ENCODE measurements at places on chromosomes 12 and 14. TPM values are rescaled to one million over a fixed set of nuclear protein-coding genes. Genes with fewer than 3 reads are reported as not detected.

DNA sequence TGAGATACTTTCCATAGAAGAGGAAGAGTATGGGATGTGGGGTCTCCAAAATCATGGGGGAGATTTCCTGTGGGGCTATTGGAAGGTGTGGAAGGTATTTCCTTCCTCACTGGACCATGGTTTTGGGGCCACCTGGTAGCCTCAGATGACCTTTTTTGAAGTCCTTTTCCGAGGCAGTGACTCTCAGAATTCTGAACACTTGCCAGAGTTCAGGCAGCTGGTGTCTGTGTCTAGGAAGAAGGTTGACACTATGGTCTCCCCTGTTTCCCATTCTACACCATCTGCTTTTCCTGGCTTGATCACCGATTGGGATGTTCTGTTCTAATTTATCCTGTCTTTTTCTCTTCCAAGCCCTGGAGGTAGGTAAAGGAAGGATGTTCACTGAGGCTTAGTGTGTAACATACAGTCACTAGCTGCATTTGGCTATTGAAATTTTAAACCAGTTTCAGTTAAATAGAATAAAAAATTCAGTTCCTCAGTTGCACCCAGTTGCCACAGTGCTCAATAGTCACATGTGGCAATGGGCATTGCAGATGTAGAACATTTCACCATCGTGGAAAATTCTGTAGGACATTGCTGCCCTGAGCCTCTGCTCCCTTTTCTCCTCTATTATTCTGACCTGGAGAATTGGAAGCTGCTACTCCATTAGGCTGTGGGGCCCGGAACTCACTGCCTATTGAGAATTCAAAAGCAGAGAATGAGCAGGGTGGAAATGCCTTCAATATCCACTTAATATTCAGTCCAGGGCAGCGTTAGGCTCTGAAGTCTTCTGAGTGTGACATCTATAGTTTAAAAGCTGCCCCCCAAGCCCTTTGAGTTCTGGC is 11.0 kb upstream of the PLEKHG3 start:
- no peak for DNase-seq

Gene KDM5A
- total RNA-seq, result 19.3 TPM

- DNase-seq, result no peak
These were observed 7.2 kb upstream of the DICER1 start for GRCh38 chr14:95164506-95164905.

Gene SMIM41
- 3.2 TPM for total RNA-seq

- no peak for DNase-seq
These were observed 37.7 kb upstream of the DBX2 start for GRCh38 chr12:45088608-45089007.

Gene RNU6-7
- not detected for total RNA-seq

DNA sequence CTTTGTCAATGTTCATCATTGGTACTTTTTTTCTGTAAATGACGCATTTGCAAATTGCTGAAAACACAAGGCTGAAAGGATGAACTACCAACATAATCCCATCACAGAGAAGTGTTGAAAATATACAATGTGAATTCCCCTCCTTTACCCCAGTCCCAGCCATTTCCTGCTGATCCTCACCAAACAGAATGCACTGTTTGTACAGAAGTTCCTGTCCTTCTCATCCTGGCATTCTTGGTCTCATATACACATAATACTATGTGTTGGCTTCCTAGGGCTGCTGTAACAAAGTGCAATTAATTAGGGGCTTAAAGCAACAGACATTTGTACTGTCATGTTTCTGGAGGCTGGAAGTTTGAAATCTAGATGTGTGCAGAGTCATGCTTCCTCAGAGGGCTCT is 836.2 kb upstream of the MGAT4C start:
- DNase-seq, result no peak

Gene HPD
- total RNA-seq, result 1.3 TPM

DNA sequence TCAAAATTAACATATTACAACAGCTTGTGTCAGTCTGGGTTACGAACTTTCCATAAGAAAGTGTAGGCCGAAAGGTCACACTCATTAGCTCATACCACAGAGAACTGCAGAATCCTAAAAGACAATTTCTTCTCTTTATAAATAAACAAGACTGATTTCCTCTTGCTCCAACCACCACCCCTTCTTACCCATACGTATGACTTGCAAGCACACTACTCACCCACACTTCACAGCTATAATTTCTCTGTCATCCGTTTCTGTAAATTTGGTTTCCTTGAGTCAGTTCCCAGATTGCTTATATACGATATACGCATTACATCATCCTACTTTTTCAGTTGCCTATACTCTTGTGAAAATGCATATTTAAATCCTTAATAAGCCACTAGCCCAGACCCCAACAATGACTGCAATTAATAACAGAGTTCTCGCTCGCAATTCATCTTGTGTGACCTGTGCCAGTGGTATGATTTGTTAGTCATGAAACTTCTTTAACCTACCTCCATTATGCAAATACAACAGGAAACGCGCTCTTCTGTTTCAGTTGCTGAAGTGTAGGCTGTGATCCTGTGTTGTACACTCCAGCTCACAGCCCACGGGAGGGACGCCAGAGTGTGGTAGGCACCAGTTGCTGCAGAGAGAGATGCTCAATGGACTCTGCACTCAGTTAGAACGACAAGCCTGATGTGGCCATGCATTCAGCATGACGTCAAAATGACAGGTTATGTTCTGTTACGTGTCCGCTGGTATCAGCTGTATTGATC is 417.6 kb downstream of the PDZRN4 start:
- DNase-seq, result no peak

Gene SEC23A
- 85.1 TPM for total RNA-seq

DNA sequence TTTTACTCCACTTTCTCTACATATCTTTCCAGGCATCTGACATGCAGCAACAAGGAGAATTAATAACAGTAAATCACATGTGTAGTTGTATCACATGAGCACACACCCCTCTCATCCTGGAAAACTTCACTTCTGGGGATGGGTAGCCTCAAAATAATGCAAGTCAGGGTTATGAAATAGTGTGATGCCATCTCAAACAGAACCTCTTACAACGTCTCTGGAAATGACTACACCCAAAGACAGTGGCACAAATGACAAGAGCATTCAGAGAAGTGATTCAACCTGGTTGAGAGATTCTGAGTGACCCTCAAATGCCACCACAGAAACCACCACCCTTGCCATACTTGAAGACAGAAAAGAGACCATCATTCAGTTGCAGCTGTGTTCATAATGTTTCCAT is 2.8 kb downstream of the DIO2 start:
- DNase-seq, result no peak

Gene BTG1
- 51.2 TPM for total RNA-seq

All from right atrium auricular region (tissue), 2 donors.